ENCODE measurements at places on chromosomes 1 and 21.

DNA sequence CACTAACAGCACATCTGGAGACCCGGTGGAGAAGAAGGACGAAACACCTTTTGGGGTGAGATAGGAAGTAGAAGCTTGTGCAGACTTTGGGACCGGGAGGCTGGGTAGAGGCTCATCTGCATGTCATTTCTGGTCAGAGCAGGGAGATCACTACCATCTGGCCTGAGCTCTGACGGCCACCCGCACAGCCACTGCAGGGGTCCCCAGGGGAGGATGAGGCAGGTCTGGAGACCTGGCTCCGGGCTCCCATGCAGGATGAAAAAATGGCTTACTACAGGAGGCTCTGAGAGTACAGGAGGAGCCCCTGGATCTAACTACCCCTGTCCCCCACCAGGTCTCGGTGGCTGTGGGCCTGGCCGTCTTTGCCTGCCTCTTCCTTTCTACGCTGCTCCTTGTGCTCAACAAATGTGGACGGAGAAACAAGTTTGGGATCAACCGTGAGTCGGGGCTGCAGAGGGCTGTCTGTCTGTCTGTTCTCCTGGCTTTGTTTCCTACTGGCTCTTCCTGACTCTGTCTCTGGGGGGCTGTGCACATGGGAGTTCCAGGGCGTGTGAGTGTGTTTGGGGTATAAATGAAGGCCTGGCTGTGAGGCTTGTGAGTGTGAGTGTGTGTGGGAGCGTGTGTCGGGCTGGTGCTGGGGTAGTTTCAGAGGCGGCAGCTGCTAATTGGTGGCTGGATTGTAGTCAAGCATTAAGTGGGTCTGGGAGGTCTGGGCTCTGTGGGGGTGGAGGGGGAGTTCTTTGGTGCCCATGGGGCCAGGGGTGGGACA is 14.1 kb downstream of the NTRK1 start:
- DNase-seq, result no peak

GRCh38 chr1:145757420-145757819 is 38.1 kb downstream of the CD160 start:
- no peak for DNase-seq

- no peak for DNase-seq
Measured at GRCh38 chr1:226485192-226485591, 63.4 kb upstream of the STUM start.

GRCh38 chr1:206796981-206797402 is 24.7 kb upstream of the IL10 start:
- DNase-seq, result no peak

DNA sequence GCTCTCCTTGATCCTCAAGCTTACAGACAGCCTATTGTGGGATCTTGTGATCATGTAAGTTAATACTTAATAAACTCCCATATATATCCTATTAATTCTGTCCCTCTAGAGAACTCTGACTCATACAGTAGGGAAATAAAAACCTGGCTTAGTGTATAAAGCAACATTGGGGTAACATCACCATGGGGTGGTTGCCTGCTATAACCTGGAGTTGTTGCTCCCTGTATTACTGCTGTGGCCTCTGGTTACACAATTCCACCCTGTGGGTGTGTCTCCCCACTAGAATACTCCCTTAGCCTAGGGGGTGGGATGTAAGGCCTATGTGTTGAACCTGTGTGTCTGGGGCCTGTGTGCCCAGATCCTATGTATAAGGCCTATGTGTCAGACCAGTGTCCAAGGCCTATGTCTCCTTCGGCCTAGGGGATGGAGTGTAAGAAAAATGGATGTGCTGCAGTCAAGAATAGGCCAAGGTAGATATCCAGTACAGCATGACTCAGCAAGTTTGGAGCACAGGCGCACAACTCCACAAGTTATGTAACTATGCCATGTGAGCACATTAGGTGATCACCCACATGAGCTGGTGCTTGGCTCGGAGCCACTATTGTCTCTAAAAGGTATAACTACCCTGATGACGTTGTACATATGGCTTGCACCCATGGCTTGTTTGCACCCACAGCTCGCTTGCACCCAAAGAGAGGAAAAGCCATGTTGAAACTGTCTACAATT is 96.8 kb upstream of the C1orf21 start:
- no peak for DNase-seq
